ENCODE measurements at places on chromosomes 7 and 10.

GRCh38 chr7:72265071-72265904 is 146.8 kb downstream of the CALN1 start:
- DNase-seq: no peak

- no peak for DNase-seq
These were observed 161.4 kb downstream of the ELMO1 start for GRCh38 chr7:37287131-37287855.

- no peak for DNase-seq
These were observed 114.5 kb downstream of the ARID5B start for GRCh38 chr10:62015994-62016393.

- DNase-seq: peak; percentile 26
These were observed 758.0 kb upstream of the LRRTM3 start for GRCh38 chr10:66167816-66168215.

DNA sequence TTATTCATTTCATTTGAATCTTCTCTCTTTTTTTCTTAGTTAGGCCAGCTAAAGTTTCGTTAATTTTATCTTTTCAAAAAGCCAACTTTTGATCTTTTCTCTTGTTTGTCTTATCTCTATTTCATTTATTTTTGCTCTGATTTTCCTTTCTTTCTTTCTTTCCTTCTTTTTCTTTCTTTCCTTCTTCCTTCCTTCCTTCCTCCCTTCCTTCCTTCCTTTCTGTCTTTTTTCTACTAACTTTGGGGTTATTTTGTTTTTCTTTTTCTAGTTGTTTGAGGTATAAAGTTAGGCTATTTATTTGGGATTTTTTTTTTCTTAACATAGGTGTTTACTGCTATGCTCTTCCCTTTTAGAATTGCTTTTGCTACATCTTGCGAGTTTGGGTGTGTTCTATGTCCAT is 13.2 kb upstream of the ASB15 start:
- no peak for DNase-seq

DNA sequence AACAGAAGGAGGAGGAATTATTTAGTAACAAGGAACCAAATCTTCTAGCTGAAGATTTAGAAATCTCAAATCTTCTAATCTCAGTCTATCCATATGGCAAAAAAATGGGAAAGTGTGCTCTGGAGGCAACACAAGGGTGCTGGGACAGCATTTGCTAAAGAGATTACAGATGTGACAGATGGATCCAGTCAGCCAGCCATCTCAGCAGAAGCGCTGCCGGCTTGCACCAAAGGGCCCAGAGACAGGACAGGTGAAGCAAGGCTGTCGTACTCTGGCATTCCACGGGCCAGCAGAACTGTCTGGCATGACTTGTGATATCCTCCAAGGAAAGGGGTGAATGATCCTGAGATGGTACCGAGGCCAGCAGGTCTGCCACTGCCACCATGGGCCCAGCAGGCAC is 45.7 kb upstream of the GJD4 start:
- no peak for DNase-seq

GRCh38 chr7:74183653-74184450 is 9.7 kb downstream of the EIF4H start:
- no peak for DNase-seq

GRCh38 chr7:76300166-76300731 is 2.2 kb upstream of the HSPB1 start:
- DNase-seq: no peak

- peak; percentile 7 for DNase-seq
These were observed 33.1 kb downstream of the SMC3 start for GRCh38 chr10:110600487-110601101.

- DNase-seq: peak; percentile 93
These were observed at the start of gene C7orf57 for GRCh38 chr7:48035301-48035966. Gene C7orf57 (plus strand): TSS chr7:48035543. CDS start chr7:48036309, 766 bp downstream.

GRCh38 chr7:140212100-140212881 is 35.5 kb upstream of the KDM7A start:
- no peak for DNase-seq

DNA sequence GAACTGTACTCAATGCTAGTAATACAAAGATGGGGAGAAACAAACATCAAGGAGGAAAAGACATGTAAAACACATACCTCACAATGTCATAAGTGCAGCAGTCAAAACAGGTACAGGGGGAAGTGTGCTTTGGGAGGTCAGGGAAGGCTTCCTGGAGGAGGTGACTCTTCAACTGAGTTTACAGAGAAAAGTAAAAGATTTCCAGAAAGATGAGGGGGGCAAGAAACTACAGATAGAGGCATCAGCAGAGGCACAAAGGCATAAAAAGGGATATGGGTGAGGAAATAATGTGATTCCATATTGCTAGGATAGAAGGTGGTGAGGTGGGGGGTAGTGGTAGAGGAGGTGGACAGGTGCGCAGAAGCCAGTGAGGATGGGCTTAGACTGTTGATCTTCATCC is 95.0 kb downstream of the LSM5 start:
- DNase-seq: no peak

DNA sequence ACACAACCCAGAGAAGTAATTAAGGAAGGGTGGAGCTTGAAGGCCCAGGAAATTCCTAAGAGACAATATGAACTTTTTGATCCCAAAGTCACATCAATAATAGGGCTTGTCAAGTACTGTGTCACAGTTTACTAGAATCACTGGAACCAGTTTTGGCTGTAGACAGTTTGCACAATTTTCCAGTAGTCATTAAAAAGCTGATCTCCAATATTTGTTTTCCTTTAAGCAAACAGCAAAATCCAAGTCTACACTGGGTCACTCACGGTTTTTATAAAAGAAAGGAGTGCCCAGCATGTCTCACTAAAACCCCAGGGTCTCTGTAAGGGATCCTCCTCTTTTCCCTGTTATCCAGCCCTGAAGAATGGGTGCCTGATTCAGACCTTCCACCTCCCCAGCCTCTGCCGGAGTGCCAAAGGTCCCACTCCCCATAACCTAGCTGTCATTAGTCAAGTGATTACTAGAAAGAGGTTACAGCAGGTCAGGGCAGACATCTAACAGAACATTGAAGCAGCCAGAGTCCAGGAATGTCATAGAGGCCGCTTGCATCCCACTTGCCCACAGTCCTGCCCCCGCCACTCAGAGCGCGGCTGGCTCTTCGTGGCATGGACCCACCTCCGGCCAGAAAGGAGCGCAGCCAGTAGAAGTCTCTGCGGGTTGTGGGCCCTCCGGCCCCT is 552 bp downstream of the SLC25A16 start:
- no peak for DNase-seq

DNA sequence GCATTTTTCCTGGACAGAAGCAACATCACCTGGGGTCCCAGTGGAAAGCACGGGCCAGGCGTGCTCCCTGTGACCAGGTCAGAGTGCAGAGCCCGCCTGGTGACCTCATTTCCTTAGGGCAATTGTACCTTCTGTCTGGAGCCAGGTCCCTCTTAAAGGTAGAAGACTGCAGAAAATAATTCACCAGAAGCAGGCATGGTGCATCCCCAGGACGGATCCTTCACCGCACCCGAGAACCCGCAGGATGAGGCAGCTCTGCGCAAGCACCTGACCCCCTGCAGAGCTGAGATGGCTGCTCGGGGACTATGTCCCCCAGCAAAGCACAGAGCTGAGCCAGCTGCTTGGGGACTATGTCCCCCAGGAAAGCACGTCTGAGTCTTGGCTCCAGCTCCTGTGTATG is 557.6 kb downstream of the PTPRN2 start:
- DNase-seq: no peak

DNA sequence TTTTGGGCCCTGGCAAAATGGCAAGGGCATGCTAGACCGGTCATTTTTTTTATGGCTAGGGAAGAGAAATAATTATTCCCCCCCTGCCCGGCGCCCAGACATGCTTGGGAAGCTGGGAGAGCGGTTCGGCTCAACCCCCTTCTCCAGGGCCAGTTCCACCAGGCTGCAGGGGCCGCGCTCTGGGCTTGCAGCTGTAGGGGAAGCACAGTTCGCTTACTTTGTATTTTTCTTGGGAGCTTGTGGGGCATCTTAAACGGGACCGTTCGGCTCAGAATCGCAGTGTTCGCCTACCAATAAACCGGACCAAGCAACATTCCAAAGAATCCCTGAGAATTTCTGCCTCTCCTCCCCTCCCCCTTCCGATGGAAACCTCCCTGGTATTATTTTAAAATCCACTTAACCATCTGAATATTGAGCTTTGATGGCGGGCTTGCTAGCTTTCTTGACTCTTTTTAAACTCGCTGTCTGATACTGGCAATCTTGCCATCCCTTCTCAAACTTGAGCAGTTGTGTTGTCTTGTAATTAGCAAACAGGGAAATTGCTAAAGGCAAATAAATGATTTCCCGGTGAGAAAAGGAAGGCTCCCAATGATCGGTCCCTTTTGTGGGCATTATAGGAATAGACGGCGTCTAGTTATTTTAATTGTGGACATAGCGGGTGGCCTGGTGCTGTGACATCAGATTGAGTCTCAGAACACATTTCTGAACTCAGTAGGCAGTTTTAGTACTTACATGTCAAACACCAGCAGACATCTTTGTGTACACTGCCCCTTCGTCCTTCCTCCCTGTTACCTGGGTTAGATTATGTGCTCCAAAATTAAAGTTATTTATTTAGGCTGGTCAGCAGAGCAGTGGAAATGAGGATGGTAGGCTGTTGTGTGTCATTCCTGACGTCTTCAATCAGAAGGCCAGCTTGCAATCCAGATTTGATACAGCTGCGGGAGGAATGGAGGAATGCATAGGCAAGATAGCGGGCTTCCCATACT is 3.4 kb downstream of the TCF7L2 start:
- DNase-seq: no peak

Measured in HTR-8/SVneo (cell line).